GM23338 (cell line): ENCODE measurements at places on chromosomes 4 and X. TPM values are rescaled to one million over a fixed set of nuclear protein-coding genes. Genes with fewer than 3 reads are reported as not detected.

TSPAN5 gene
- total RNA-seq: 21.5 and 24.6 TPM in 2 replicates

TMEM129 gene
- total RNA-seq: 45.1 and 64.4 TPM in 2 replicates

OTUD4 gene
- 42.2 and 53.2 TPM in 2 replicates for total RNA-seq

OPRPN gene
- not detected in 2 replicates for total RNA-seq

GBA3 gene
- total RNA-seq: not detected in 2 replicates

ZAR1 gene
- total RNA-seq: 0.78 and 1.6 TPM in 2 replicates

GALNTL6 gene
- 0.38 TPM in 1 of 2 replicates, not detected in the other for total RNA-seq

DNA sequence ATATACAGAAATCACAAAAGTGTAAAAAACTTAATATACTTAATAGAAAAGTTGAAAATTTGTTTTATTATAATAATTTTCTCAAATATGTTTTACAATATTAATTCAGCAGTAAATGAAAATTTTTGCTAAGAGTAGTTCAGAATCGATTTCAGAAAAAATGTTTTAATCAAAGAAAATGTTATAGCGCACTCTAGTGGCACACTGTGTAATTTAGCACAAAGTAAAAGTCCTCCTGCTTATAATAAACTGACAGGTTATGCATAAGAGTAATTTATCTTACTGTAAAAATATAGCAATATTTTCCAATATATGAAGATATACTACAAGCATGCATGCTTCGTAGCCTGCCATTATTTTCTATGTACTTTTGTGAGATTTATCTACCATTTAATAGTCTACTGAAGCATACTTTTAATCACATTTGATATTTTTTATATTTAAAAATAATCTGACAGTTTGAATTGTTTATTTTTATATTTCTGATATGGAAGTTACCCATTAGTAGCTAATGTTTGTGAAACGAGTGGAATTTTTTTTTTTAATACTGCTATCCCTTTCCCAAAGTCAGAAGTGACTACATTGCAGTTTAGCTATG, 217.9 kb upstream of the KLHL4 start:
- peak; percentile 37 for DNase-seq
- H3K36me3 ChIP-seq: no peaks in the 10 kb centered on the region
- no peaks in the 10 kb centered on the region for H3K4me1 ChIP-seq
- H3K27ac ChIP-seq: no peak overlapping the region
- no peak overlapping the region for H3K4me3 ChIP-seq
- no peaks in the 10 kb centered on the region for H3K27me3 ChIP-seq

GRCh38 chrX:70029863-70030262, 19.9 kb downstream of the AWAT2 start:
- no peaks in the 10 kb centered on the region for H3K27me3 ChIP-seq
- no peaks in the 10 kb centered on the region; the same call in 1 of the 2 replicates for H3K4me1 ChIP-seq
- no peak overlapping the region for H3K4me3 ChIP-seq
- no peak for DNase-seq
- no peak overlapping the region for H3K27ac ChIP-seq

DNA sequence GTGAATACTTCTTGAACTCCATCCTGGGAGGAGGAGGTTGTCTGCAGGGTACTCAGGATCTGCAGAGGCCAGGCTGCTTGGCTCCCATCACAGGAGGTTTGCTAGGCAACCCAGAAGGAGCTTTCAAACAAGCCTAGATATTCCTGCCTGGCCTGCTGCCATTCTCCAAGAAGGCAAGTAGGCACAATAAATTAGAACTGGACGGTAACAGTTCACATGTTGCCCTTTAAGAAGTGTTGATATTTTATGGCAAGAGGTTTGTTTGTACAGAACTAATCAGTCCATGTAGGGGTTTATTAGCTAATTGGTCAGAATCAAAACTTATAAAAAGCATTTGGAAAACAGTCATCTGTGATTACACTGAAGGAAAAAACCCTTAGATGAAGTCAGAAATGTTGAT, 39.3 kb downstream of the SYNPO2 start:
- H3K36me3 ChIP-seq: no peaks in the 10 kb centered on the region
- H3K4me1 ChIP-seq: no peaks in the 10 kb centered on the region
- H3K4me3 ChIP-seq: no peak overlapping the region
- H3K27ac ChIP-seq: no peak overlapping the region

DNA sequence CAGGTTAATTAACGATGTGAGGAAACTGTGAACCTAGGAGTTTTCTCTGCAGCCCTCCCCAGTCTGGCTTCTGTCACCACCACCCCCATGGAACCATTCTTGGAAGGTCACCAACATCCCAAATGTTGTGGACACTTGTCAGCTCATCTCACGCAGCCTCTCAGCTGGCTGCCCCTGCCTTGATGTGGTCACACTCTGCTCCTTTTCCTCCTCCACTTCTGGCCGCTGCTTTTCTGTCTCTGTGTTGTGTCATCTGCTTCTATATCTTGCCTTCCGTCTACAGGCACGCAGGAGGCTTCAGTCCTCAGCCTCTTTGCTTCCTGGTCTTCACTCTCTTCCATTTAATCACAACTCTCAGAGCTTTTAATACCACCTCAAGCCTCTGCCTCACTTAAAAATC, 371.5 kb upstream of the SLIT2 start:
- no peak overlapping the region for H3K27ac ChIP-seq
- H3K36me3 ChIP-seq: no peaks in the 10 kb centered on the region
- H3K4me3 ChIP-seq: no peak overlapping the region
- H3K27me3 ChIP-seq: no peaks in the 10 kb centered on the region

DNA sequence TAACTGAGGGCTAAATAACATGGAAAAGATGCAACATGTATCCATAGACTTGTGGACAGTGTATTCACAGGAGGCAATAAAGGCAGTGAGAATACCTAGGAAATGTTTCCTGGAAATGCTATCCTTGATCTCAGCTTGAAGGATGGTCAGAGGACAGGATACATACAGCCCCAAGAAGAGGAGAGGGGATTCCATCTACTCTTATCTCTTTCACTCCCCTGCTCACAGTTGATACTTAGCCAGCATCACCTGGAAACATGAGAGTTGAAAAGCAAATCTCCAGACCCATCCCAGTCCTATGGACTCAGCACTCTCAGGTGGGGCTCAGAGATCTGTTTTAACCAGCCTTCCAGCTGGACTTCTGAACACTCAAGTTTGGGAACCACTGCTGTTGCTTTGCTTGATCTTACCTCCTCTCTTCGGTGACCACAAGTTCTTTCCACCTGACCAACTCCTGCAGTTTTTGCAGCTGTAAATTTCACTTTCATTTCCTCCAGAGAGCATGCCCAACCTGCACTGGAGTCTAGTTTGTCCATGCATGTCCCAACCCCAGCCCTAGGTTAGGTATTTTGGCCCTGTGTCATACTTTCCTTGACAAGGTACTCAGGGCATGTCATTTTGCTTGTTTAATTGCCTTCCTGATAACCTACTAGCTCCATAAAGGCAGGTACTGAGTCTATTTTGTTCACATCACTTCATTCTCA, 10.4 kb downstream of the RELL1 start:
- no peak overlapping the region for H3K4me3 ChIP-seq
- H3K27me3 ChIP-seq: no peaks in the 10 kb centered on the region

DNA sequence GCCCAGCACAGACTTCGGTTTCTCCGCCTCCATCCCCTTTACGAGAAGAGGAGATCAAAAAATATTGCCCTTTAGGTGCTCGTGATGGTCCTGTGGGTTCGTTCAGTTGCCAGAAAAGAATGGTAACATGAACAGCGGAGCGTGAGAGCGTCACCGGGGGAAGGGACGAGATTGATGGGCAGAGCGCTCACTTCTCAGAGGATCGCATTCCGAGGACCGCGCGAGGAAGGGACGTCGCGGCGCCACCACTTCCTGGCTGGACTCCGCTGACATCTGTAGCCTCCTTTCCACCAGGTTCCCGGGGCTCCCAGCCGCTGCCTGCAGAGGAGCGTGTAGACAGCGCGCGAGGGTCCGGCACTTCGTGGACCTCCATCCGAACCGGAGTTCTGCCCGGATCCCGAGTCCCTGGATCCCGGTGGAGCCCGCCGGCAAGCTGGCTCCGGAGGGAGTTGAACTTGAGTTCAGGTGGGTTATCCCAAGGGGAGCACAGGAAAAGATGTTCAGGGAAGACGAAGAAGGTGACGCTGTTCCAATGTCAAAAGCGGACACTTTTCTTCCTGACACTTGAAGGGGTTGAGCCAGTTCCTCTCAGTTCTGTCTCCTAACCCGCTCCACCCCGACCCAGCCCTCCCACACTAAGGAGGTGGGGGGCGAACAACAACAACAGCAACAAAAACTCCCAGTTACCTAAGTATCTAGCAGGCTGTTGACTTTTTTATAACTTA, 484 bp downstream of the GALNTL6 start:
- H3K27me3 ChIP-seq: peaks cover 59% of the 10 kb centered on the region
- H3K27ac ChIP-seq: no peak overlapping the region
- no peaks in the 10 kb centered on the region for H3K36me3 ChIP-seq
- H3K4me1 ChIP-seq: peaks cover 13% of the 10 kb centered on the region
- peak; percentile 48 for DNase-seq
- peak overlapping the region; percentile 80 for H3K4me3 ChIP-seq

- no peak overlapping the region for H3K4me3 ChIP-seq
- no peak overlapping the region for H3K27ac ChIP-seq
- no peaks in the 10 kb centered on the region for H3K36me3 ChIP-seq
- H3K4me1 ChIP-seq: no peaks in the 10 kb centered on the region
These were observed 381.9 kb downstream of the IL1RAPL1 start for GRCh38 chrX:28969126-28969525.

DNA sequence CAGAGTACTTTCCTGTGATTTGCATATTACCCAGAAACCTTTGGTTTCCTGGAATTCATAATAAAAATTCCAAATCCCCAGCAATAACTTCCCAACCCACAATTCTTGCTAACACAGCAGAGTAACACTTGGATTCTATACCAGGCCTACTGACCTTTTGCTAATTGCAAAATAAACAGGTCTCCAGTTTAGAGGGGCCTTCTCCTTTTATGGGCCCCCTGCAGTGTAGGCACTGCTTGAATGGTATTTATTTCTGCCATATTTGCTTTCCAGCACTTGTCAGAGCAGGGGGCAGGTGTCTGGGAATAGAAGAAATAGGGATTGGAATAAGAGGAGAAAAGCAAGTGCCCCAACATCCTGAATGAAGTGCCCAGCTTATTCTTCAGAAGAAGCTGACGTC, 25.3 kb upstream of the GPC3 start:
- no peak for DNase-seq
- no peak overlapping the region for H3K27ac ChIP-seq
- no peaks in the 10 kb centered on the region for H3K4me1 ChIP-seq
- no peaks in the 10 kb centered on the region for H3K36me3 ChIP-seq
- H3K27me3 ChIP-seq: no peaks in the 10 kb centered on the region

- DNase-seq: no peak
- H3K4me3 ChIP-seq: no peak overlapping the region
- H3K36me3 ChIP-seq: no peaks in the 10 kb centered on the region
- H3K27ac ChIP-seq: no peak overlapping the region
- no peaks in the 10 kb centered on the region for H3K27me3 ChIP-seq
- H3K4me1 ChIP-seq: peaks cover 9% of the 10 kb centered on the region
These were observed 11.5 kb downstream of the SMAD1 start for GRCh38 chr4:145493166-145493565.

DNA sequence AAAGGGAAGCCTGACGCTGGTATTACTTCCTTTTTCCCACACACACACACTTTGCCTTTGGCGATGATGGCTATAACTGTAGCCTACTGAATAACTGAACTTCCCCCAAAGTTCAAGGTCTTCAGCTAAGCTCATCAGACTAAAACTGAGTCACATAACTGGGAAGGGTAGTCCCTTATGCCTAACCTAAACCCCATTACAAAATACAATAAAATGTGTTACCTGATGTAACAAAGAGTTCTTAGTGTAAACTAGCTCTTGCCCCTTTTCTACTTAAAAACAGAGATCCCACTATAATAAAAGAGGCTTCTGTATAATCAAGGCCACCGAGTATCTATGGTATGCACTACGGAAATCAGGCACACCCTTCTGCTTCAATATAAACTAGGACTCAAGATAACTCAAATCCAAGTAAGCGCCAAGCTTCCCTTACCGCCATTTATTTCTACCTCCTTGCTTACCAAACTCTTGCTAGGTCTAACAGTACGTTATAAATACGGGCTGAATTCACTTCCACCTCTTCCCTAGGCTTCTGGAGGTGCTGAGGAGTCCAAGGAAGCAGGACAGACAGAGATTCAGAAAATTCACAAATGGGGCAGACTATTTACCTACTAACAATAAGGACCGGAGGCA, 2.4 kb downstream of the OTUD4 start:
- peak; percentile 25 for DNase-seq
- no peaks in the 10 kb centered on the region; the same call in 1 of the 2 replicates for H3K36me3 ChIP-seq
- H3K27ac ChIP-seq: peak overlapping the region; percentile 11; the same call in 1 of the 2 replicates
- peak overlapping the region; percentile 80 for H3K4me3 ChIP-seq
- H3K27me3 ChIP-seq: no peaks in the 10 kb centered on the region

GRCh38 chr4:144687466-144687865, 41.5 kb downstream of the HHIP start:
- H3K36me3 ChIP-seq: no peaks in the 10 kb centered on the region
- no peak overlapping the region for H3K4me3 ChIP-seq
- H3K27ac ChIP-seq: no peak overlapping the region
- peaks cover 19% of the 10 kb centered on the region for H3K4me1 ChIP-seq
- no peaks in the 10 kb centered on the region for H3K27me3 ChIP-seq

DNA sequence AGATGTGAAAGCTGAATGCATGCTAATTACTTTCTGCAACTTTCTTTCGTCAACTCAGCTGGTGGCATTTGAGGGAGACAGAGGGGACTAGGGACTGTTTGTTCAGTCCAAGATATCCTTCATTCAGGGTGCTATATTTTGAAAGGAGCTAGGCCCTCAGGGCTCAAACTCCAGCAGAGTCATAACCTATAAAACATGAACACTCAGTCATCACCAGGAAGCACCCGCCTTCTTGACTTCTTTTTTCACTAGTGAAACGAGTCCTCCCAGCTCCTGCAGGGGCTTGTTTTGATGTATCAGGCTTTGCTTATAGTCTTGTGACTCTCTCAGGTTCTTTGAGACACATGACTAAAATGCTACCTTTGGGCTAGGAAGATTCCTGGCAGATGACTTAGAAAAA, 230.6 kb downstream of the PCDH7 start:
- no peak overlapping the region for H3K4me3 ChIP-seq
- H3K4me1 ChIP-seq: no peaks in the 10 kb centered on the region; the same call in 1 of the 2 replicates
- no peaks in the 10 kb centered on the region for H3K27me3 ChIP-seq
- no peak overlapping the region for H3K27ac ChIP-seq

- no peaks in the 10 kb centered on the region for H3K27me3 ChIP-seq
- H3K36me3 ChIP-seq: no peaks in the 10 kb centered on the region
- no peaks in the 10 kb centered on the region for H3K4me1 ChIP-seq
- no peak overlapping the region for H3K4me3 ChIP-seq
- no peak overlapping the region for H3K27ac ChIP-seq
These were observed 67.7 kb upstream of the SPANXN2 start for GRCh38 chrX:143788265-143788664.

- H3K36me3 ChIP-seq: peaks cover 3% of the 10 kb centered on the region; the same call in 1 of the 2 replicates
- H3K4me3 ChIP-seq: no peak overlapping the region
These were observed 2.8 kb upstream of the BEX3 start for GRCh38 chrX:103373581-103373980.
